ENCODE measurements at places on chromosomes 12 and 14.

DNA sequence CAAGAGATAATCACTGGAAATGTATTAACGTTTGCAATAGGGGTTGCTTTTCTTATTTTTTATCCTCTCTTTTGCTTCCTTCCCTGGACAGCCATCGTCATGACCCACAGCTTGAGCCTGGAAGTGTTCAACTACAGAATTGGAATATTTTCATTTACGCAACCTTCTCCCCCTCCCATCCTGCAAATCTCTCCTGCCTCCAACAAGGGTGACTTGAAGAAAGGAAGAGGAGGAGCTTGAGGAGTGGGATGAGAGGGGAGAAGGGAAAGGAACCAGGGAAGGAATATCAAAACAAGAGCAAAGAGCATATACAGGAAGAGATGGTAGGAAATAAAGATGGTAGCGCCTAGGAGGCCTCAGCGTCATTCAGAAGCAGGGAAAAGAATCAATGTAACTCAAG, 1.6 kb upstream of the MANSC4 start:
- no peak for DNase-seq

DNA sequence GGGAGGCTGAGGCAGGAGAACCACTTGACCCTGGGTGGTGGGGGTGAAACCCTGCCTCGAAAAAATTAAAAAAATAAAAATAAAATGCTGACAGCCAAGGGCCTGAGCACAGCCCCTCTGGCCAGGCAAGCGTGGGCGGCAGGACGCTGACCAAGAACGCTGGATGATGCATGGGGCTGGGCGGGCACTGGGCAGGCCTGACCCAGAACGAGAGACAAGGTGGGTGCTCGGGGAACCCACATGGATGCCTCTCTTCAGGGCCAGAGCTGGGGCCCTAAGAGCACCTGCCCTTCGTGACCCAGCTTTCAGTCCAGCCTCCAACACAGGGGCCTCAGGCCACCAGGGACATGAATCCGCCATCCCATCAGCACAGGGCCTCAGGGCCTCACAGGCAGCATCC, 11.3 kb downstream of the GALNT9 start:
- no peak for DNase-seq

- DNase-seq = no peak
These were observed 35.8 kb downstream of the NFKBIA start for GRCh38 chr14:35368583-35369392.

DNA sequence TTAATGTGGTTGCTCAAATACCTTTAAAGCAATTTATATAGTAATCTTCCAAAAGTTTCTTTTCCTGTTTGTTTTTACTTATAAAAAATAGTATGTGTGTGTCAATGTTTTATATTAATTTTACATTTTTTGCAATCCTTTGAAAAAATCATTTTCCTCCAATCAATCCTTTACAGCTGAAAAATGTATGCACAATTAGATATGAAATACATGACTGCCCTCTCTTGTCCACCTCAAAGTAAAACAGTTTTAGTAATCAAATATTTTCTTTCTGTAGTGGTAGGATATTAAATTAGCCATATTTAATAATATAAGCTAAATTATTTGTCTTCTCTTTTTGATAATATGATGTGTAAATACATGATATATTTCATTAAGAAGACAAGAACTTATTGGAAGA, 269.9 kb downstream of the ADAMTS20 start:
- DNase-seq = no peak

DNA sequence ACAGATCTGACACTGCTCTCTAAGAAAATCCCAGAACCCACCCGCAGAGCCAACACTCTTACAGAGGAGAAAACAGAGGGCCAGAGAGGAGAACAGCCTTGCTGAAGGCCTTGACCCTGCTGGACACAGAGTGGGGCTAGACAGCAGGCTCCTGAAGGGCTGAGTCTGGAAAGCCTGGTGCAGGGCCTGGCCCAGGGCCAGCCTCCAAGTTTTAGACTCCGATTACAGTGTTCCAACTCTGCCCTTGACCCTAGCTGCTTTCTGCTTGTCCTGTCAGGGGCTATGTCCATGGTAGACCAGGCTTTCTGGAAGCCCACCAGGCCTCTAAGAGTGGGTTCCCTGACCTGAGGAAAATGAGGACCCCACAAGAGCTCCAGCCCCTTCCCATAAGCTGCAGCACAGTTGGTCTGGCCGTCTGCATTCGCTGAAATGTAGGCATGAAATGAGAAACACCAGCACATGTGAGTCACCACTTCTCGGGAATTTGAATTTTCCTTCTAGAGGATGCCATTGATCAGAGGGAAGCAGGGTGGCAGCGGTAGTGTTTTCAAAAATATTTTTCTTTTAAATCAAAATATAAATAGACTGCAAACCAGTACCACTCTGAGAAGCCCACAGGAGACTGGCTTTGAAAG, 154.4 kb downstream of the CALM1 start:
- no peak for DNase-seq
